ENCODE measurements at places on chromosomes 1 and 21.

GRCh38 chr1:204286831-204287421 is 72.8 kb downstream of the PLEKHA6 start:
- DNase-seq = no peak

DNA sequence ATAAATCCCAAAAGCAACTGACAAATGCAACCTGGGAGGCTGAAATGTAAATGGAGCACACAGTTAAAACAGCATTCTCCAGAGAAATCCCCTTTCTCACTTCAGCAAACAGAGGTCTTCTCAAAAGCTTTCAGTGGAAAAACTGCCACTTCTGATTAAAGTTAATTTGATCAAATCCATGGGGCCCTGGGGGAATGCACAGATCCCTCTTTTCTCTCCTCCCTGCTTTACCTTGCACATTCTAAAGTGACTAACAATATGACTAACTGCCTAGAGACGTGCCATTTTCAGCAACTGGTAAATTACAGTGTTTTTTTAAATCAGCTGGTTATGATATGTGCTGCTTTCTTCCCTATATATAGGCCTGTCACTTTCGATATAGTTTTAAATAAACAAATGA is 142.5 kb downstream of the RERE start:
- no peak for DNase-seq

GRCh38 chr1:183024317-183025009 is 1.2 kb downstream of the LAMC1 start:
- DNase-seq = no peak

DNA sequence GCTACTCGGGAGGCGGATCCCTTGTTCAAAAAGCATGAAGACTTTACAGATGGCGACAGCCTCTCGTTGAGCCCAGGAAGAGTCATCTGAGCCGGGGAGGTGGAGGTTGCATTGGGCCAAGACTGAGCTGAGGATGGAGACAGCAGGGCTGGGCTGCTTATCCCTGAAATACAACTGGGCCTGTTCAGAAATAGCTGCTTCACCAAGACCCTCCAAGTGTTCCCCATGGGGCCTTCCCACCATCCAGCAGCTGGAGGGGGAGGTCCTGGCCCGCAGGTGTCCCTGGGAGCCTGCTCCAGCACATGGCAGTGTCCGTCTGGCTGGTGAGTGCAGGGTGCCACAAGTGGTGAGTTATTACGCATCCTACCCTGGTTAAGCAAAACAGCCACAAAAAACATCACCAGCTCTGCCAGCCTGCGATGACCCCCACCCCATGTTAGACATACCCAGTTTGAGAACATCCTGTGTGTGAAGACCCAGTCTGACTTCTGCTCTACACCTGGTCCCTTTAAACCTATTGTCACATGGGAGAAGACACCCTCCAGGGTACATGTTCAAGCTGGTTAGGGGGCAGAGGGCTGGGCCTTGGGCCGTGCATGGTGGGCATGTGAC is 93.1 kb upstream of the TMPRSS2 start:
- no peak for DNase-seq

GRCh38 chr1:66292944-66293343 is 241.0 kb upstream of the SGIP1 start:
- no peak for DNase-seq

GRCh38 chr1:184823080-184823479 is 68.4 kb upstream of the EDEM3 start:
- DNase-seq = no peak

DNA sequence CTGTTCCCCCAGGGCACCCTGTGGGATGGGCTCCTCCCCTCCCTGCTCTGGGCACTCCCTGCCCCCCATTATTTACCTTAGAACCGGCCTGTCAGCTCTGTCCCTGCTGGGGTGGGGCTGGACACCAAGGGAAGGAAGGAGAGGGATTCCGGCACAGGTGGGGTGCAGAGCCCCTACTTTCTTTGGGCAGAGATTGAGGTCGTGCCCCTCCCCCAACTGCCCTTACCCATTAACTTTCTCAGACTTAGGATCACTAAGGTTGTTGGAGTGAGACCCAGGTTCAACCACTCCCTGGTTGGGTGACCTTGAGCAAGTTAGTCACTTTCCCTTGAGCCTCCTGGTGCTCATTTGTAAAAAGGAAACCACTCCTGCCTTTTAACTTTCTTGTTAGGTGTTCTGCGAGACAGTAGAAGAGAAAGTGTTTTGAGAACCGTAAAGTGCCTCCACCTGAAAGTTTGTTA is 57.0 kb upstream of the SYNC start:
- no peak for DNase-seq

DNA sequence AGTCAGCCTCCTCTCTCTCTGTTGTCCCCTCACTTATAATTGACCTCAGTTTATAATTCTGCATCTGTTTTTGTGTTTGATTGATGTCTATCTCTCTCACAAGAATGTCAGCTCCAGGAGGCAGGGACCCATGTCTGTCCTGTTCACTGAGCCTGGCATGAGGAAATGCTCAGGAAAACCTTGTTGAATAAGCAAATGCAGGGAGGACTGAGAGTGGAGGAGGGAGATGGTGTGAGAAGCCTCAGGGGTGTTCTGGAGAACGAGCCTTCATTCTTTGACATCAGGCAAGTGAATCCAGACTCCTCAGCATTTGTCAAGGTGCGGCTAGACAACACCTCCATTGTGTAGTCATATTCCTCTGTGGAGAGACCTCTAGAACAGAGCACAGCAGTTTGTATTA is 45.5 kb downstream of the MAN1C1 start:
- no peak for DNase-seq

GRCh38 chr1:248834343-248834940 is 3.6 kb upstream of the ZNF672 start:
- no peak for DNase-seq

- no peak for DNase-seq
Measured at GRCh38 chr1:17520473-17521319, 18.8 kb upstream of the ARHGEF10L start.
